Epithelial cell of proximal tubule (primary cell): ENCODE measurements at places on chromosomes 3 and 15.

GRCh38 chr3:38036286-38036685 lies 2.7 kb upstream of the DLEC1 start:
- DNase-seq = no peak

- no peak for DNase-seq
Observed at GRCh38 chr3:179026636-179027035, 45.0 kb downstream of the ZMAT3 start.

- DNase-seq = no peak
Observed at GRCh38 chr3:137766876-137767537, 2.9 kb downstream of the SOX14 start.

GRCh38 chr15:68586274-68586961 lies 7.6 kb downstream of the CORO2B start:
- DNase-seq = peak; percentile 87

GRCh38 chr15:83605111-83605945 lies 48.6 kb upstream of the ADAMTSL3 start:
- DNase-seq = no peak

DNA sequence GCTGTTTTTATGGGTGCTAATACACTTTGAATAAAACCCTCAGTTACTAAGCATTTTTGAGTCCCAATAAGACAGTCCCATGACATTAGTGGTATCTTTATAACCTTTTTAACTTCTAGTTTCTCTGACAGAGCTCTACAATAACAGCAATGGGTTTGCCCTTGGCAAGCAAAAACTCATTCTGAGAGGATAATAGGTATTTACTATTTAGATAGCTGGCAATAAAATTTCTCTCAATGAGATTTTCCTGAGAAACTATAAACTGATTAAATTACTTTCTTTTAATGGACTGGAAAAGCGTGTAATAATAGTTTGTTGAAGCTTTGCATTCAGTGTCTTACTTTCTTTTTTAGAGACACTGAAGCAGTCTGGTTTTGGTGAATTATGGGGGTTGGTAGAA lies 168.0 kb upstream of the MLF1 start:
- DNase-seq = no peak
